SK-N-SH treated with all-trans-retinoic acid at 6 μM for 48 hours (cell line): ENCODE measurements at places on chromosomes 4 and X.

DNA sequence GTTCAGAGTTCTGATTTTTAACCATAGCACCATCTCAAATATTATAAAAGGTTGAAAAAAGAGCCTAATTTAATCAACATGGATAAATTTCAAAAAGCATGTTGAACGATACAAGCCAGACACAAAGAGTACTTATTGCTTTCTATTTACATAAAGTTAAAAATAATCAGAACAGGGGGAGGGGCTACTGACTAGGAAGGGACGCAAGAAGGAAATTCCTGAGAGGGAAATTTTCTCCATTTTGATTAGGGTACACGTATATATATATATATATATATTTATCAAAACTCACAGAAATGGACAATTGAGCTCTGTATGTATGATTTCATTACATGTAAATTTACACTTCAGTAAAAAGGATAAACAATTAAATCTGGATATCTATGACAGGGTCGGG, 482 bp upstream of the MBTPS2 start:
- peak; percentile 10; the same call in 2 of the 3 replicates for ATAC-seq

DNA sequence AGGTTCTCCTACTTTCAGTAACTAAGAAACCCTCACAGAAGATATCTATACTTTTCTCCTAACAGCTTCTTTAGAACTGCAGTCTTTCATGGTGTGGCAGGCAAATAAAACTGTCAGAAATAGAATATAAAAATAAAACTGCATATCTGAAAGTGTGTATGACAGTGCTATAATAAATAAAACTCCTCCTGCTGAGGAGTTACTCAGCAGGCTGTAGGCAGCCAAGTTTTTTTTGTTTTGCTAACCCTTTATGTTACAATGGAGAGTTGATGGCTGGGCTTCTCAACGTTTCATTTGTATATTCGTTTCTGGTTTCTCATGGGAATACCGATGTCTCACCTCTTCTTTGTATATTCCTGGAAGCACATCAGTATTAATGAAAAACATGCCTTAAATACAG, 18.2 kb upstream of the UGT2B10 start:
- no peak for ATAC-seq

- ATAC-seq = no peak
These were observed 143.7 kb upstream of the SMIM10 start for GRCh38 chrX:134847133-134847532.

DNA sequence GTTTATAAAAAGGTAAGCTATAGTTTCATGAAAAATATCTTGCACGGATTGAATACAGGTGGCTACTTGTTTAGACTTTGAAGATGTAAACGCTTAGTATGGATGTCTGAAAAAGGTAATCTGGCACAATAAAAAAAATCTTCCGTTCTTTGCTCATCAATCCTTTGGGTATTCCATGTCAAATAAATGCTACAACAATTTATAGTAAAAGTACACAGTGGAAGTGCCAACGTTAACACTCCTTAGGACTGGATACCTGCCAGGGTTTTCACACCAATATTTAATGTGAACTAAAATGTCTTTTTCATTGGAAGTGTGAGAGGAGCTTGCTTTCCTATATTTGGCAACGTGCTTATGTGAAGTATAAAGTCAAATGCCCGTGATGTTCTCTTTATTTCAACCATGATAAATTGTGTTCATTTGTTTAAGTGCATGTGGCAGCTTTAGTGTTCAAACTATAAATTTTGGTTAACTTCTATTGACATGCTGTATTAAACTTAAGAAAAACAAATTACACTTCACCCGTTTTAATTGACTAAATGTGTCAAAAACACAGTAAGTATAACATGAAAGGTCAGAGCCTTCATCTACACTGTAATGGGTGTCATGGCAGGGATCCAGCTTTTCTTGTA, 121.7 kb upstream of the HAND2 start:
- ATAC-seq = no peak

DNA sequence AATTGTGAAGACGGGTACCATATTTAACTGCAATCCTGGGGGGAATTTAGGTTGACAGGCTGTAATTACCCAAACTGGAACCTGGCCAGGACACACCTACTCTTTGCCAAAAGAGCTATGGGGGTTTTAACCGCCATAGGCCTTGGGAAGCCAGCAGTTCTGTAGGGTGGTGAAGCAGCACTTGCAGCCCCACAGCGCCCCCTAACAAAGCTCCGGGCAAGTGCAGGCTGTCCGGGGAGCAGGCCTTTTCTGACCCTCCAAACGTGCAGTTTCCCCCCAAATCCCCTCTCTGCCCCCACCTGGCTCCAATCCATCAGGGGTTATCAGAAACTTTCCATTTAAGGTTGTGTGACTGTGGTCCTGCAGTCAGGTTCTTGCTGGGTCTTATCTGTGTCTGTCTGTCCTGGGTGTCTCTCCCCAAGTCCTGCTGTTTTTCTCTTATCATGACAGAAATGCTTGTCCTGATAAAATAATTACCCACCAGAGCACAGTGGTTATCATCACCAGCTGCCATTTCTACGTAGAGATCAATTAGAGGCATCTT, 350.9 kb downstream of the MID1IP1 start:
- ATAC-seq = peak; percentile 80

- no peak for ATAC-seq
These were observed 68.0 kb upstream of the NR3C2 start for GRCh38 chr4:148510211-148510610.

DNA sequence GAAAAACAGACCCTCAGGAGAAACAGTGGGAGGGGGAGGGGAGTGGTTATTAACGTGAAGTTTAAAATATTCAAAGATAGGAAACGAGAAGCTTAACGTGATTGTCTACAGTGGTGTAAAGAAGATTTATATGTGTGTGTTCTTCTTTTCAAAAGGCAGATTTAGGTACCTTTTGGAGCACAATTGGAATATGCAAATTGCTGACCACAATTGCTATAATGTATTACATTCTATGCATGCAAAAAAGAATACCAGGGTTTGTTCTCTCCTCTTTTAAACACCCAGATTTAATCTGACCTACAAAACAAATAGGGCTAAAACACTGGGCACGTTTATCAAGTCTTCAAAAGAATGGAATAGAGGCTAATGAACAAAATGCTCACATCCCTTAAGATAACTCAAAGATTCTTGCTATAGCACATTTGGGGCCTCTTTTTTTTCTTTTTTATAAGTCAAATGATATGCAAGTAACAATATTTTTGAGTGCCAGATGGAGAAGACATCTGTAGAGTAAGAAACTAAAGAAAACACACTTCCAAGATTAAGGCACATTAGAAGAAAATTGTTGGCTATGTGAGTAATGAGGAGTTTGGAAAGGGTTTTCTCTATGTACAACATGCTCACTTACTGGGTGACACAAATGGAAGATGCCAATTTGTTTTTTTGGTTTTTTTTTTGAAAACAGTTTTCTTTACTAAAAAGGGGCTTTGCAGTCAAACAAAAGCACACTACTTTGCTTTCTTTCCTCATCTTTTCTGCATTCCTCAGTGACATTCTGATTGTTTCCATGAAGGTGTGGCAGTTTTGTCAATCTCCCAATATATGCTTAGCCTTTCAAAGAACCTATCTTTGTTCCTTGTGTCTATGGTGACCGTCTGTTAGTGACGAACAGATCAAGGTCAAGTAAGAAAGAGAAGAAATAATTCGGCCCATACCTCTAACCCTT, 240.3 kb downstream of the PALLD start:
- no peak for ATAC-seq

DNA sequence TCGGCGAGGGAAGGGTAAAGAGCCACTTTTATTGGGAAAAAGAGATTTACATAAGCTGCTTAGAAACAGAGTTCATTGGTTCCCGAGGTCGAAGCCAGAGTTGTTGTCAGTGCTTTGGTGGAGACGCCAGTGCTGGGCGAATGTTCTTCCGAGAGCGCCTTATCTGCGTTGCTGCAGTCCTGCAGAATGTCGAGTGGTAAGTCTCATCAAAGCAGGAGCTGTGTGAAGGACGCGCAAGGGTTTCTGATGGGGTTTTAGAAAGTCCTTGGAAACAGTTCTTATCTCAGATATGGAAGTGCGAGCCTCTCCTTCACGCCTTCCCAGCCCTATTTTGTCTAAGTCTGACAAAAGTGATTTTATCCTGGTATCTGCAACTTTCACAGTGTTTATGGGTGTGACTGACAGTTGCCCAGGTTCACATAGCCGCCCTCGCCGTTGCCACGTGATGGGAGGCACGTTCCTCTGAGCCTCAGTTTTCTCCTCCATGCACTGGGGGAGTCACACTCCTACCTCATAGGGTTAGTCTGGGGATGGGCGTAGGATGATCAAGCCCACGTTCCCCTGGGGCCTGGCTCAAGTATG, 47.3 kb upstream of the NSG1 start:
- ATAC-seq = no peak

DNA sequence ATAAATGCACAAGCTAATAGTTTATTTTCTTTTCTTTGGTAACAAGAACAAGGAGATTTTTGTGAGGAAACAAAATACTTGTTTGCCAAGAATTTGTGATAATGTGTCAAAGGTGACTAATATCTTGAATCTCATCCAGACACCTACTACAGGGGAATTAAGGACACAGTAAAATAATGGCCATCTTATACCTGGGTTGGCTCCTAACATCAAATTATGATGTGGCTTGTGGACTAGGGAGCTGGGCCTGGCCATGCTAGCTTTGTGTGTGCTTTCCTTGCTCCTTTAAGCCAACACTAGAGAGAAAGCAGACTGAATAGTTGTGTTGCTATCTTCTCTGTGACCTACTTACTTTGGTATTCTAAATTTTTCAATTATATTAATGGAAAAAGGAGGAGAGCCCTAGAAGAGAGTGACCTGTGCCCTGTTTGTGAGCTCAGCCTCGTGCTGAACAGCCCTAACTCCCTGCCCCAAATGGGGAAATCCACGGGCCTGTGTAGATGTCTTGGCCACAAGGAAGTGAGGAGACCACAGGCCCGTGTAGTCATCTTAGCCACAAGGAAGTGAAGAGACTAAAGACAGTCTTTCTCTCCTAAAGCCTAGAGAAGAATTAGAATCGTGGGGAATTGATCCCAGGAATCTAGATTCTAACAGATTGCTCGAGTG, 23.3 kb downstream of the ARHGAP24 start:
- peak; percentile 64 for ATAC-seq

DNA sequence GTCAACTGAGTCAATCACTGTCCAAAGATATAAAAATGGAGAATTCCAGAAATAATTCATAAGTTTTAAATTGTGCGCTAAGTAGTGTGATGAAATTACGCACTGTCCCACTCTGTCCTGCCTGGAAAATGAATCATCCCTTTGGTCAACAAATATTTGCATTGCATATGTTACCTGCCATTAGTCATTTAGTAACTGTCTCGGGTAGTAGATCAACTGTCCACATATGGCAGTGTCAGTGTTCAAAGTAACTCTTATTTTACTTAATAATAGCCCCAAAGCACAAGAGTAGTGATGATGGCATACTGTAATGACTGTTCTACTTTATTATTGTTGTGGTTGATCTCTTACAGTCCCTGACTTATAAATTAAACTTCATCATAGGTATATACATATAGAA, 3.4 kb downstream of the YTHDC1 start:
- no peak for ATAC-seq

- no peak for ATAC-seq
These were observed 12.4 kb downstream of the DDIT4L start for GRCh38 chr4:100177855-100178254.

GRCh38 chr4:25448379-25449109, 71.5 kb downstream of the ANAPC4 start:
- ATAC-seq = no peak

DNA sequence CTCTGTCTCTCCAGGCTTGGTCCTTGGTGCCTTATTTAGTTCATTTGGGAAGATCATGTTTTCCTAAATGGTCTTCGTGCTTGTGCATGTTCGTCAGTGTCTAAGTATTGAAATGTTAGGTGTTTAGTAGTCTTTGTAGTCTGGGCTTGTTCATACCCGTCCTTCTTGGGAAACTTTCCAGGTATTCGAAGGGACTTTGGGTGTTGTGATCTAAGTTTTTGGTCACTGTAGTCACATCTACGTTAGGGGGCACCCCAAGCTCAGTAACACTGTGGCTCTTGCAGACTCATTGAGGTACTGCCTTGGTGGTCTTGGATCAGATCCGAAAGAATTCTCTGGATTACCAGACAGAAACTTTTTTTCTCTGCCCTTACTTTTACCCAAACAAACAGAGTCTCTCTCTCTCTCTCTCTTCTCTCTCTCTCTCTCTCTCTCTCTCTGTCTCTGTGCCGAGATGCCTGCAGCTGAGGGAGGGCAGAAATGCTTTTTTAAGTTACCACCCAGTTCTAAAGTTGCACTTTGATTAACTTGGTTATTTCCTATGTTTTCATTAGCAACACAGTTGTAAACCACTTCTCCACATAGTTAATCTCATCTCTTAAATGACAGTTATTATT, 67.6 kb upstream of the SLC7A3 start:
- ATAC-seq = peak; percentile 65
